Upper lobe of left lung (tissue), 6 donors: ENCODE measurements at places on chromosomes 1 and 21. TPM values are rescaled to one million over a fixed set of nuclear protein-coding genes. Genes with fewer than 3 reads are reported as not detected.

AVPR1B gene
- total RNA-seq = not detected

GJA9 gene
- total RNA-seq = not detected

CCDC185 gene
- not detected for total RNA-seq

ADAMTS1 gene
- 144 TPM for total RNA-seq

DDX20 gene
- total RNA-seq = 9.4 TPM

FMO5 gene
- total RNA-seq = 258 TPM

GNB1 gene
- total RNA-seq = 126 TPM

PIGP gene
- 23.2 TPM for total RNA-seq

ZNF670 gene
- total RNA-seq = 4.7 TPM

DNA sequence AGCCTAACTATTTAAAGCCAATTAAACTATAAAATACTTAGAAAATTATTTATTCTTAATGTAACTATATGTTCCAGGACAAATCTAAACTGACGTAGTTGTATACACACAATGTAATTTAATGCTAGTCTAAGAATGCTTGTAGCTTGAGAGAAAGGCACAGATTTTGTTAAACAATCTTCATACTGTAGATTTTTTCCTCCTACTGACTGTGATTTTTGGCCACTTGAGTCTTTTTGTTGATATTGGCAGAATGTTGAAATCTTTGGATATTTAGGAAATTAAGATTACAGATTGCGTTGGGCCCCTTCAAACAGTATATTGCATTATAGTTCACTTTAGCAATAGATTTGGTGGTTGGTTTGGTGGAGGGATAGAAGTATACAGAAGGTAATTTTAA, 40.5 kb downstream of the ATF3 start:
- H3K27me3 ChIP-seq = no peaks in the 10 kb centered on the region
- no peaks in the 10 kb centered on the region for H3K36me3 ChIP-seq
- DNase-seq = no peak

DNA sequence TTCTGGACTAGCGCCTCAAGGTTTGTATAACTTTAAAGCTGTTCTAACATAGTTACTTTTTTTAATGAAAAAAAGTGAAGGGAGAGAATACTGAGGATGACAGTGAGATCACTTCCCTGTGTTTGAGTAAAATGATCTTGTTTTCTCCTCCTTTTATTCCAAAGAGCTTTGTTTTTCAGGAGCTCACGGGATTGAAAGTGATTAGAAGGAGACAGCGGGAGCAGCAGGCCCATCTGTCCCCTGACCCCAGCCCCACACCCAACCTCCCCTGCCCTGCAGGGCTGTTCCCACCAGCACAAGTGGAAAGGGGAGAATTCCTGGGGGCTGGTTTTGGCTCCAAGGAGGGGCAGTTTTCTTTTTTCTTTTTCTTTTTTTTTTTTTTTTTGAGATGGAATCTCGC, 2.1 kb upstream of the DNMT3L start:
- no peak for DNase-seq
- no peaks in the 10 kb centered on the region for H3K4me1 ChIP-seq
- no peaks in the 10 kb centered on the region for H3K36me3 ChIP-seq
- H3K4me3 ChIP-seq = no peak overlapping the region
- no peak overlapping the region for H3K27ac ChIP-seq
- no peaks in the 10 kb centered on the region for H3K27me3 ChIP-seq

GRCh38 chr1:207455183-207455754, 1.1 kb downstream of the CR2 start:
- no peak overlapping the region for H3K27ac ChIP-seq
- peak overlapping the region; percentile 52 for H3K4me3 ChIP-seq
- DNase-seq = no peak
- peaks cover 16% of the 10 kb centered on the region for H3K4me1 ChIP-seq
- H3K36me3 ChIP-seq = no peaks in the 10 kb centered on the region

DNA sequence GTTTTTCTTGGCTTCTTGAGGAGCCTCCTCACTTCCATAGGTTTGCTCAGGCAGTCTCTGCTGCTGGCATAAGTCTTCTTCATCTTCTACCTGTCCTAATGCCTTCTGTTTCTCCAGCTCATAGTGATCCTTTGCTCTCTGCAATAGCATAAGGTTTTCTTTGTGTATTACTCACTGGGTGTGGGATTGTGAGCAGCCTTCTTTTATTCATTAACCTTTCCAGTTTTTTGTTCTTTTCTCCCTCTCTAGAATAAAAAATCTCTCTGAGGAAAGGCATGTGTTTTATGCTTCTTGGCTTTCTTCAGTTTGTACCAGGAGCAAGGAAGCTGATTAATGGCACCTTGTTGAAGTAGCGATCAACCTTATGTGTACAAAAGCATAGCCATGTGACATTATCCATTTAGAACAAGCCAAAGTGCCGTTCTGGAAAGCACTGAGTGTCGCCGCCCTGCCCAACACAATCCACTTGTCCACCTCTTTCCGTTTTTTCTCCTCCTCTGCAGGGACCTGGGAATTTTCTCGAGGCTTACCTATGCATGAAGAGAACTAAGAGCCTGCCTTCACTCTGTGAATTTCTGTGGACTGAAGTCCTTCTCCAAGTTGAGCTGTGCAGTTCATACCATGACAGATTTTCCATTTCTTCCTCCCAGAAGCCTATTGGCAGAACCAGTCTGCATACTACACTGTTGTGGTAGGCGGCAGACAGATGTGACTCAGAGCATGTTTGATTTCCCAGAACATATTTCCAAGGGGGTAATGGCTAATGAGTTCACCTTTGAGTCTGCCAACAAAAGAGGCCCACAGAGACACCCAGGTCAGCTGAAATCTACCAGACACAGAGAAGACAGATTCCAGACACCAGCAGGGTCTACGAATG, 39.0 kb downstream of the DPT start:
- H3K27me3 ChIP-seq = no peaks in the 10 kb centered on the region
- no peaks in the 10 kb centered on the region for H3K4me1 ChIP-seq
- no peak overlapping the region for H3K4me3 ChIP-seq
- no peak overlapping the region for H3K27ac ChIP-seq

GRCh38 chr1:9235096-9235459, 504 bp downstream of the H6PD start:
- H3K4me3 ChIP-seq = peak overlapping the region; percentile 18
- peak overlapping the region; percentile 98 for H3K27ac ChIP-seq
- H3K36me3 ChIP-seq = no peaks in the 10 kb centered on the region
- no peaks in the 10 kb centered on the region for H3K27me3 ChIP-seq

DNA sequence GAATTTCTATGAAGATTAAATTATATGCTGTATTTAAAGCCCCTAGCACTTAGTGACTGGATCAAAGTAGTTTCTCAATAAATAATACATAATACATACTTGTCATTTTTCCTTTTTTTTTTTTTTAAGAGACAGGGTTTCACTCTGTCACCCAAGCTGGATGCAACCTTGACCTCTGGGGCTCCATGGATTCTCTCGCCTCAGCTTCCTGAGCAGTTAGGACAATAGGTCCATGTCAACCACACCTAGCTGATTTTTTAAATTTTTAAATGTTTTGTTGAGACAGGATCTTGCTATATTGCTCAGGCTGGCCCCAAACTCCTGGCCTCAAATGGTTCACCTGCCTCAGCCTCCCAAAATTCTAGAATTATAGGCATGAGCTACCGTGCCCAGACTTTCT, 5.9 kb downstream of the ACADM start:
- H3K4me3 ChIP-seq = no peak overlapping the region
- DNase-seq = no peak
- peaks cover 18% of the 10 kb centered on the region for H3K36me3 ChIP-seq
- H3K27ac ChIP-seq = no peak overlapping the region
- no peaks in the 10 kb centered on the region for H3K27me3 ChIP-seq
- no peaks in the 10 kb centered on the region for H3K4me1 ChIP-seq

DNA sequence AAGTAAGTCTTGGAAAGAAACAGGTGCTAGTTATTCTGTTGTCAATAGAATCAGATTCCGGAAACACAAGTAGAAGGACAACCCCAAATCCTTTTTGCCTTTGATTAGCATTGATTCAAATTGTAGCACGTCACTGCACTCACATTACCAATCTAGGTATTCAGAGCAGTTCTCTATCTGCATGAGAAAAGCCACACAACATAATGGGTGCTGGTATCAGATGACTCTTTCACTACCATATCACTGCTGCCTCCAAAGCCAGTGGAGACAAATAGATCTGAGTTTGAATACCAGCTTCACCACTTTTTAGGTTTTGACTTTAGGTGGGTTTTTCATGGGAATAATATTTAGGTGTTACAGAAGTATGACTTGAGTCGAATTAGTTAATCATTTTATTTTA, 38.9 kb downstream of the RTCA start:
- H3K36me3 ChIP-seq = no peaks in the 10 kb centered on the region
- H3K27me3 ChIP-seq = no peaks in the 10 kb centered on the region
- no peaks in the 10 kb centered on the region for H3K4me1 ChIP-seq
- no peak for DNase-seq

GRCh38 chr1:107673006-107673405, 292.0 kb downstream of the VAV3 start:
- H3K36me3 ChIP-seq = no peaks in the 10 kb centered on the region
- H3K27ac ChIP-seq = no peak overlapping the region
- H3K27me3 ChIP-seq = no peaks in the 10 kb centered on the region
- peaks cover 9% of the 10 kb centered on the region for H3K4me1 ChIP-seq

GRCh38 chr1:82318921-82319320, 518.2 kb downstream of the ADGRL2 start:
- no peaks in the 10 kb centered on the region for H3K36me3 ChIP-seq
- no peak overlapping the region for H3K27ac ChIP-seq
- no peak for DNase-seq
- no peak overlapping the region for H3K4me3 ChIP-seq

GRCh38 chr1:60998786-60999185, 83.6 kb upstream of the NFIA start:
- H3K4me3 ChIP-seq = no peak overlapping the region
- no peak overlapping the region for H3K27ac ChIP-seq
- H3K4me1 ChIP-seq = no peaks in the 10 kb centered on the region
- no peaks in the 10 kb centered on the region for H3K27me3 ChIP-seq
- no peak for DNase-seq

GRCh38 chr1:201488830-201489589, 17.9 kb downstream of the CSRP1 start:
- peak; percentile 52 for DNase-seq
- peak overlapping the region; percentile 72 for H3K27ac ChIP-seq
- H3K36me3 ChIP-seq = peaks cover 50% of the 10 kb centered on the region
- H3K4me3 ChIP-seq = no peak overlapping the region
- H3K27me3 ChIP-seq = no peaks in the 10 kb centered on the region

- no peak for DNase-seq
- H3K4me1 ChIP-seq = no peaks in the 10 kb centered on the region
- H3K4me3 ChIP-seq = no peak overlapping the region
- H3K36me3 ChIP-seq = peaks cover 3% of the 10 kb centered on the region
- H3K27ac ChIP-seq = no peak overlapping the region
These were observed 41.9 kb downstream of the LPGAT1 start for GRCh38 chr1:211788626-211789025.

GRCh38 chr1:7549277-7550161, 221.6 kb upstream of the VAMP3 start:
- H3K27me3 ChIP-seq = no peaks in the 10 kb centered on the region
- no peak for DNase-seq
- peaks cover 17% of the 10 kb centered on the region for H3K4me1 ChIP-seq

DNA sequence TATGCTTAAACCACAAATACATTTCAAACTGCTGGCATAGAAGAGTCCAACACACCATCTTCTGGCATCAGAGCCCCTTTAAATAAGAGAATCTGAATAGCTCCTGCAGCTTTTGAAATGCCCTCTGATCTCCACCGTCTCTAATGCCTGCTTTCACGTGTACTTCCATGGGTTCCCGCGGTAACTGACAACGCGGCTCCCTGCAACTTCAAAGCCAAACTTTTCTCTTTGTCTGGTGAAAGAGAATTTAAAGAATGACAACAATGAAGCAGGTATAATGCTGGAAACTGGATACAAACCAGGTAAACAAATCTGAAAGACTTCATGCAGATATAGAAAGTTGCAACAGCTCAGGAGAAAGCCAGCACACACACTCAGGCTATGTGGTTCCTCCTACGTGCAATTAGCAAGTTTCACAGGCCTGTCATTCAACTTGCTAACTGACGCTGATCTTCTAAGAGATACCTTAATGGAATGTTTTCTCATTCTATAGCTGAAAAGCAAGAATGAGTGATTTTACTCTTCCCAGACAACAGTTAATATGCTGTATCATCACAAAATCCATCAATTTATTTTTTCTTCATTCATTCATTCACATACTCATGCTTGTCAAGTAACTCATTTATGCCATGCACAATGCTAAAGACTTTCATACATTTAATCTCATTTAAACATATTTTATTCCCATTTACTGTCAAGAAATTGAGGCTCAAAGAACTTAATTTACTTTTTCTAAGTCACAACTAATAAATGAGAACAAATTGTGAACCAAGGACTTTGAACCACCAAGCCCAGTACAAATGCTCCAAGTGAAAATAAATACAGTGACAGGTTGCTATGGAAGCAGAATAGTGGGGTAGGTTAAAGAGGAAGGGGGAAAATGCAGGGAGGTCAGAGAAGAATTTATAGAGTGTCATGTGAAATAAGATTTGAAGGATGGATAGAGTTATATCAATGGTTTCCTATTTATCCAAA, 202.7 kb upstream of the SNX7 start:
- H3K27ac ChIP-seq = no peak overlapping the region
- H3K4me1 ChIP-seq = peaks cover 10% of the 10 kb centered on the region
- H3K4me3 ChIP-seq = no peak overlapping the region

GRCh38 chr1:35080171-35080854, 1.1 kb downstream of the ZMYM1 start:
- peak overlapping the region; percentile 74 for H3K4me3 ChIP-seq
- DNase-seq = no peak
- H3K27me3 ChIP-seq = no peaks in the 10 kb centered on the region
- no peaks in the 10 kb centered on the region for H3K36me3 ChIP-seq
- H3K27ac ChIP-seq = no peak overlapping the region

DNA sequence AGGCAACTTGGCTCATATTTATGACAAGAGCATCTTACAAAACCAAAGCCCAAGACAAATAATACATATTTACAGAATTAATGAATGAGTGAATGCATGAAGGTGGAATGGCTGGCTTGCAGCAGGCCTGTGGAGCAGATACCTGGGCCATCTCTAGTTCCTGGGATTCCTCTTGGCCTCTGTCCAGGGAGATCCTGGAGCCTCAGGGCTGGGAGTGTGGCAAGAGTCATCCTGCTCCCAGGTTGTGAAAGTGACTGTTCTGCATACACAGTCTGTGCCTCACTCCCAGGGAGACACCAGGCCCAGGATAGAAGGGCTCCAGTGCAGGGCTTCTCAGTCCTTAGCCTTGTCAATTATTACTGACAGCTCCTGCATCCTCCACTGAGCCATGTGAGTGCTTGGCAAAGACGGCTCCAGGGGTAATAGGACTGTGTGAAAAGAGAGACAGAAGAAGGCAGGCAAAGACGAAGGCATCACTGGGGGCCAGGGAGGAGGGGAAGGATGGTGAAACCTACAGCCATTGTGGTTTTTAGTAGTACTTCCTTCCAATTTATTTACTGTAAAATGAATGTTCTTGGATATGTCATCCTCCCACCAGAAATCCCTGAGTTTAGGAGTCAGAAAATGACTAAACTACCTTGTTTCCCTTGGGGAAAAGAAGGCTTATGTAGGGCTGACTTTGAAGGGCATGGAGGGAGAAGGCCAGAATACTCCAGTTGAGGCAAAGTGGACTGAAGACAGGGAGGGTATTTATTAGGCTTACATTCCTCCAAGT, 14.3 kb upstream of the KPRP start:
- no peak for DNase-seq
- no peaks in the 10 kb centered on the region for H3K27me3 ChIP-seq
- no peak overlapping the region for H3K27ac ChIP-seq
- H3K36me3 ChIP-seq = no peaks in the 10 kb centered on the region
- no peak overlapping the region for H3K4me3 ChIP-seq
